Hematopoietic multipotent progenitor cell treated with erythropoietin and hydrocortisone succinate and interleukin-3 and kit ligand, for 15 days (in vitro differentiated cells): ENCODE measurements at places on chromosomes 7 and 10.

DNA sequence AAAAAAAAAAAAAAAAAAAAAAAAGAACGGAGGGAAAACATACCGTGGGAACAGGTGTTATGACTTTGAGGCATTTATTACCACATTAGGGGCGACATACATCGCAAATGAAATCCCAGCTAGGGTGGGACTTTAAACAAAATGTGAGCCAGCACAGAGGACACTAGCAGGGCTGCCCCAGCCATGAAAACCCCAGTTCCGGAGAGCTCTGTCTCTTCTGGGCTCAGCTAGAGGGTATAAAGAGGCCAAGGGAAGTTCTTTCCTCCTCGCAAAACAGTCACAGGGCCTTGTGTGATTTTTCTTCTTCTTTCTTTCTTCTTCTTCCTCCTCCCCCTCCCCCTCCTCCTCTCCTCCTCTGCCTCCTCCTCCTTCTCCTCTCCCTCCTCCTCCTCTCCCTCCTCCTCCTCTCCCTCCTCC is 59.9 kb upstream of the ECHDC3 start:
- no peak for DNase-seq

GRCh38 chr10:131750973-131751826 is 149.6 kb upstream of the PPP2R2D start:
- DNase-seq = no peak

- DNase-seq = no peak
Observed at GRCh38 chr10:45408421-45409319, 34.7 kb downstream of the ALOX5 start.

DNA sequence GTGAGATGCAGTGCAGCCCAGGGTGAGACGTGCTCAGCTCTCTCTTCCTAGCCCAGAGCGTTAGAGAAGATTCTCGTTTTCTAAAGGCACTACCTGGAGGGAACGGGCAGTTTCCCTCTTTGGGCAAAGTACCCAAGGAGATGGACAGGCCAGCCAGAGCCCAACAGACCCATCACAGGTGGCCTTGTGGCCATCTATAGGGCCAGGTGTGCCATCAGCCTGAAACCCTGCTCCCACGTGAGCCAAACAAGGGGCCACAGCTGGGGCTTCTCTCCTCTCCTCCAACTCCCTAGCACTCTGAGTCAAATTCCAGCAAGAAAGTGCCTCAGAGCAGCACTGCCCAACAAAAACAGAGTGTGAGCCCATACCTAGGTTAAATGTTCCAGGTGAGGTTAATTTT is 22.3 kb downstream of the CHST15 start:
- no peak for DNase-seq

DNA sequence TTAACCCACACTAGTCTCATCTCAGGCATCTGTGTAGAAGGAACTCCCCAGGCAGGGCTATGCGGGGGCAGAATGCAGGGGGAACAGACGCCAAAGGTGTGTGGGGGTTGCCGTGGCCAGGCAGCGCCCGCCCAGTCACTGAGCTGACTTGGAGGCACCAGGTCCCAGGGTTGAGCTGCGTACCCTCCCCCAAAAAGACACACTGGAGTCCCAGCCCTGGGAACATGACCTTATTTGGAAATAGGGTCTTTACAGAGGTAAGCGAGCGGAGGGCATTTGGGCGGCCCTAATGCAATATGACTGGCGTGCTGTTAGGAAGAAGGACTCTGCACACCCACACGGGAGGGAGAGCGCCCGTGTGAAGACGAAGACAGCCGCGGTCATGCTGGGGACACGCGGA is 274.5 kb downstream of the DNAJB6 start:
- no peak for DNase-seq

DNA sequence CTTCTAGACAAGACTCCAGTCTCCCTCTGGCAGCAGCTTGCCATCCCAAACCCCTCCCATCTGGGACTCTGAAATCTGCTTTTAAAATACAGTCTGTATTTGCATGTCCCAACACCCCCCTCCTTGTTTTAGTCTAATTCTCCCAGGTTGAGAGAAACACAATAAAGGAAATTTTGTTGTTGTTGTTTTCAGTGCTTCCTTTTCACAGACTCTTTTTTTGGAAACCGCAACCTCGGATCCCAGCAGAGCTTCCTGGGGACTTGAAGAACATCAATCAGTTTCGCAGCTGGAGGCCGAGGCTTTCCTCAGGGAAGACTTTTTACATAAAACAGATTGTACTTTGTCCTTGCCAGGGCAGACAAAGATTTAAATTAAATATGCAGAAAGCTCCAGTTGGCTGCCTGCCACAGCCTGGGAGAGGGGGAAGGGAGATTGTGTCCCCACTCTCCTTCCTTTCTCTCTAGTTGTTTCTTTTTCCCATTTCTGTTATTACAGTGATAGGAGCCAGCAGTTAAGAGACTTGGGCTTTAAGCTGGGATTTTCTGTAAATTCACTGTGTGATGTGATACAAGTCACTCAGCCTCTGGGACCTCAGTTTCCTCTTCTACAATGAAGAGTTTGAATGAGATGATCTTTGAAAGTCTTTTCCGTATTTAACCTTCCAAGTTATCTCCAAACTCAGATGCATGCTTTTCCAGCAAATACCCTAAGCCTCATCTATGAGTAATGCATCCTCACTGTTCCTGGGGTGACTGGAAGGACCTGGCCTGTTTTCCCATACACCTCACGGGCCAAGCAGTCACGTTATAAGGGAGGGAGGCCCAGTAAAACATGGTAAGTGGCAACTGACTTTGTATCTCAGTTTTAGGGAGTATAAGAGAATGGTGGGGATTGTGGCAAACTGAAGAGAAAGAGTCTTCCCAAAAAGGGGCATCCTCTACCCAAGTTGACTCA is 192.3 kb downstream of the REEP3 start:
- no peak for DNase-seq

DNA sequence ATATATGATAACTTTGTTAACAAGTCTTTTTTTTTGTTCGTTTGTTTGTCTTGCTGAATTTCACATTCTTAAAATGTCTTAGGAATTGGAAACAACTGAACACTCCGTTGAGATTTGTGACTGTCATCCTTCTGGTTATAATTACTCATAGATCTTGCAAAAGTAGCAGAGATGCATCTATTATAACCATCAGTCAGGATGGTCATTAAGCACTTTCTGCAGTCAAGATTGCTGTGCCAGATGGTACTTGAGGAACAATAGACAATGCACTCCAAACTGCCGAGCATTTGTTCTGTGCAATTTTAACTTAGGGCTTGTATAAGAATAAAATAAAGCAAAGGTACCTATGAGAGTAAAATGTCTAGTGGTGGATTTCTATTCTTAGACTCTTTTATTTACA is 710.1 kb upstream of the KCND2 start:
- no peak for DNase-seq

GRCh38 chr7:99369767-99370391 is 4.7 kb upstream of the ARPC1B start:
- DNase-seq = no peak

- DNase-seq = no peak
Observed at GRCh38 chr10:105387971-105388370, 746.9 kb downstream of the SORCS3 start.

- no peak for DNase-seq
Observed at GRCh38 chr7:77862691-77863090, 64.1 kb downstream of the PHTF2 start.

GRCh38 chr7:29102558-29103151 is 43.7 kb downstream of the CPVL start:
- peak; percentile 38 for DNase-seq

DNA sequence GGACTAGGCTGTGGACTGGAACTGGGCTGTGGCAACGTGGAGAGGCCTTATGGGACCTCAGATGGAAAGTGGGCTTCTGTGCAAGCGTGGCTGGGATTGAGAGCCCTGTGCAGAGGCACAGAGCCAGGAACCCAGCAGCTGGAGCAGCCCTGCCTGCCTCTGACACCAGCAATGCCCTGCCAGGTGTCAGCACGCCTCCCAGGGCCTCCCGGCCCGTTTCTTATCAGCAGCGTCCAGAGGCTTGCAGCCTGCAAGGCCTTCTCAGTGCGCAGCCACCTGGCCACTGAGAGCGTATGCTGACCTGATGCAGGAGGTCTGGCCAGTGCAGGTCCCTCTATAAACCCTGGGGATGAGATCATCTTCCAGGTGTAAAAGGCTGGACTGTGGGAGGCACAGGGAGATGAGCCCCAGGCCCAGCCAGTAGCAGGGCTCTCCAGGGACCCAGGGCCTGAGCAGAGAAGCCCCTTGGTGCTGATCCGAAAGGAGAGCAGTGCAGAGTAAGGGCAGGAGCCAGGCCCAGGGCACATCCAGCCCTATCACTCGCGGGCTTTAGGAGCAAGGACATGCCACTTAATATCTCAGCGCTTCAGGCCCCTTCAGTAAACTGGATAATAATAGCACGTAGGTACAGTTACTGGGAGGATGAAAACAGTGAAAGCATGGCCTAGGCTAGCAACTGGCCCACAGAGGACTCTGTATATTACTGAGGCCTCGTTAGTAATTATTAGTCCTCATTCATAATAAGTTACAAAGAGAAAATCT is 38.8 kb upstream of the ANTXRL start:
- DNase-seq = no peak

GRCh38 chr7:128884561-128885369 is 22.1 kb downstream of the ATP6V1F start:
- DNase-seq = no peak

- DNase-seq = no peak
Observed at GRCh38 chr10:52747694-52748093, 24.9 kb downstream of the MBL2 start.

DNA sequence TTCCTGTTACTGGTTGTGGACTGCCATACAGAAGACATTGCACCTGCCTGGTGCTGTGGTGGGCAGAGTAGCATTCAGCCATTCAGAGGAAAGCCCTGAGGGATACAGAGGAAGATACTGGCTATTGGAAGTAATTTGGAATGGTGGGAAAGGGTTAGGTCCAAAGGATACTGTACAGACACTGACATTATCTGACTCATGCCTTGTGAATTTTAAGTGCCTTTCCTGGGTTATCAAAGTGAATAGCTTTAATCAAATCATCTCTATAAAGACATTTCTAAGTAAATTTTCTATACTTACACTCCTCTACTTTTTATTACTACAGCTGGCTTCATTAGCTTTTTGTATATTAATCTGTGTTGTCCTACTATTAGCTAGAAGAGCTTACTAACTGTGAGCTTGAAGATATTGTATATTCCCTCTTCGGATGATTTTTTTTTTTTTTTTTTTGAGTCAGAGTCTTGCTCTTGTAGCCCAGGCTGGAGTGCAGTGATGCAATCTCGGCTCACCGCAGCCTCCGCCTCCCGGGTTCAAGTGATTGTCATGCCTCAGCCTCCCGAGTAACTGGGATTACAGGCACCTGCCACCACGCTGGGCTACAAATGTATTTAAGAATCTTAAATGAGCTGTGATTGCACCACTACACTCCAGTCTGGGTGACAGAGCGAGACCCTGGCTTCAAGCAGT is 186.5 kb downstream of the ADK start:
- DNase-seq = no peak

GRCh38 chr7:17598846-17599245 is 300.4 kb downstream of the AHR start:
- DNase-seq = no peak

GRCh38 chr7:139725858-139726484 is 51.8 kb downstream of the HIPK2 start:
- no peak for DNase-seq

DNA sequence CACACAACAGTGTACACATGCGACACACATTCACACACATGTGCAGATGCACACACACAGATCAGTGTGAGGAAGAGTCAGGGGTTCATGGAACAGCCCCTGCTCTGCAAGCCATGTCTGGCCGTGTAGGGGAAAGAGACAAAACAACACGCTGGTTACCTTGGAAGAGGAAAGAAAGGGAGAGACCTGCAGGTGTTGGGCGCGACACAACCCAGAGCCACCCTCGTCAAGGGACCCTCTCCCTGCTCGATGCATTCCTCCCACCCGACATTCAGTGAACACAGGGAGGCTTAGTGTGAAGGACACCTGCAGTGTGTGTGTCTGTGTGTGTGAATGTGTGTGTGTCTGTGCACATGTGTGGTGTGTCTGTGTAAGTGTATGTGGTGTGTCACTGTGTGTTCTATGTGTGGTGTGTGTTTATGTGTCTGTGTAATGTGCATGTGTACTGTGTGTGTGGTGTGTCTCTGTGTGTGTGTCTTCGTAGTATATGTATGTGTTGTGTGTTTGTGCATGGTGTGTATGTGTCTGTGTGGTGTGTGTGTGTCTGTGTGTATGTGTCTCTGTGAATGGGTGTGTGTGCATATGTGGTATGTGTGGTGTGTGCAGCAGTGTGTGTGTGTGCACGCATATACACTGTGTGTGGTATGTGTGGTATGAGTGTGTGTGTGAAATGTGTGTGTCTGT is 69.5 kb upstream of the PITRM1 start:
- no peak for DNase-seq

DNA sequence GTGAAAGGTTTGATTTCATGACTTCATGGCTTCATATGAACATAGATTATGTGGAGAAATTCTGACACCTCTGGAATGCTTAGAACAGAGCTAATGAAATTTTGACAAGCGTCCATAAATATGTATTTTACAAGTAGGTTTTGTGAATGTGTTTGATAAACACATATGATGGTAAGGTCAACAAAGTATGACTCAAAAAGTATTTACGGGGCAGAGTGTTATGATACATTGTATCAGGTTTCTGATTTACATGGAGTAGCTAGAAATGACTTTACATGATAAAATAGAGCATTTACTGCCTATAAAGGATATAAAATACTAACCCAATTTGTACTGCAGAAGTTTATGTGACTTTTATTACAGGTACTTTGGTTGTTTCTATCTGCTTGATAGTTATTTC is 206.3 kb downstream of the MDFIC start:
- DNase-seq = no peak

DNA sequence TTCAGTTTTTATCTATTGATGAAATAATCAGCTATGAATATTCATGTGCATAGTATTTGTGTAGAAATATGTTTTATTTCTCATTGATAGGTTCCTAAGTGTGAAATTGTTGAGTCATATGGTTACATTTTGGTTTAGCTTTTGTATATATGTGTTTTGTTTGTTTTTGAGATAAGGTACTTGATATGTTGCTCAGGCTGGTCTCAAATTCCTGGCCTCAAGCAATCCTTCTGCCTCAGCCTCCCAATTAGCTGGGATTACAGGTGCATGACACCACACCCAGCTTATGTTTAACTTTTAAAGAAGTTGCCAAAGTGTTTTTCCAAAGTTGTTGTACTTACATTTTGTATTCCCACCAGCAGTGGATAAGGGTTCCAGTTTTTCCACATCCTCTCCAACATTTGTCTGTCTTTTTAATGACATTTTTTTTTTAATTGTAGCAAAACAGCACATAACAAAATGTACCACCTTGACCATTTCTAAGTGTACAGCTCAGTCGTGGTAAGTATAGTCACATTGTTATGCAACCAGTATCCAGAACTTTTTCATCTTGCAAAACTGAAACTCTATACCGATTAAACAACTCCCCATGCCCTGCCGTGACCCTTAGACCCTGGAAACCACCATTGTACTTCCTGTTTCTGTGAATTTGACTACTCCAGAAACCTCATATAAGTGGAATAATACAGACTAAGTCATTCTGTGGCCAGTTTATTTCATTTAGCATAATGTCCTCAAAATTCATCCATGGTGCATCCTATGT is 12.6 kb upstream of the UBE2D1 start:
- no peak for DNase-seq

DNA sequence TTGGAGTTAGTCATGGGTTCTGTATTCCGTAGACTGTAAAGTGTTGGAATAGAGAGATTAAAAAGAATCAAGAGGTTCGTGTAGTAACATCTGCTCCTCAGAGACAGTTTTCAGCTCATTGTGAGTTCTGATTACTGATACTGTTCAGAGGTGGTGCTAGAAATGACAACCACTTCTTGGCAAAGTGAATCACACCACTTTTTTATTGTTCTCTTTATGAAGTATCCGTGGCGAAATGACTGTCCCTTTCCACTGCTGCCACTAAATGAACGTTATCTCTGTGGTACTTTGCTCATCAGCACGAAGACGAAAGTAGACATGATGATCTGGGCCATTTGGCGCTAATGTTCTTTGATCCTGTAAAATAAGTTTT is 860 bp downstream of the RPP30 start:
- peak; percentile 11 for DNase-seq
